NCI-H226 (cell line): ENCODE measurements at places on chromosomes 7 and 10.

DNA sequence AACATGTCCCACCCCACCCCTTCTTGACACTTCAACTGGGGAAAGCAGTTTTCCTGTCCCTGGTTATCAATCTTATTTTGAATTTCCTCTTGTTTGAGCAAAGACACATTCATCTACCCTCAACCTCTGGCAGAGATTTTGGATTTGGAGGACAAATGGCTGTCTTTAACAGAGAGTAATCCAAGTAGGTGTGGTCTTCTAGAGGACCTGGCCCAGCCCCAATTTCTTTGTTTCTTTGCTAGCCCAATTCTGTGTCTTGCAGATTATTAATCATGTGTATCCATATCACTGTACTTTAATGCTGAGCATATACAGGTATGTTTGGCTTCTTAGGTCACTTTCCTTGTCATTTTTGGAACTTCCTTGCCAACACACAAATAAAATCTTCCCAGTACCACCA lies 58.8 kb upstream of the ADCY1 start:
- no peak for DNase-seq

- DNase-seq: no peak
Observed at GRCh38 chr7:97133159-97133558, 15.7 kb downstream of the SDHAF3 start.

DNA sequence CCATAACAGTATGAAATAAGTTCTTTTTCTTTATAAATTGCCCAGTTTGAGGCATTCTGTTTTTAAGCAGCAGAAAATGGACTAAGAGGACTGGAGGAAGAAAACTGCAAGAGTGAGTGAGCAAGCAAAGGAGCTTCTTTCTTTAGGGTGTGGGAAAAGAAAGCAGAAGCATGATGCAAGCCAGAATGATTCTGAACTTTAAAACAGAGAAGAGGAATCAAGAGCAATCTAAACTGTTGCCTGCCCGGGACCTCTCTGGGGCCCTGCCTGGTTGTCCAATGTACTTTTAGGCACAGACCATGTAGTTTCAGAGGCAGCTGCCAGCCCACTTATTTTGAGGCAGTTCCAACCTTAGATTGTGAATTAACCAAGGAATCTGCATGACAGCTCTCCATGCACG lies 186.3 kb downstream of the PLPP4 start:
- DNase-seq: no peak

DNA sequence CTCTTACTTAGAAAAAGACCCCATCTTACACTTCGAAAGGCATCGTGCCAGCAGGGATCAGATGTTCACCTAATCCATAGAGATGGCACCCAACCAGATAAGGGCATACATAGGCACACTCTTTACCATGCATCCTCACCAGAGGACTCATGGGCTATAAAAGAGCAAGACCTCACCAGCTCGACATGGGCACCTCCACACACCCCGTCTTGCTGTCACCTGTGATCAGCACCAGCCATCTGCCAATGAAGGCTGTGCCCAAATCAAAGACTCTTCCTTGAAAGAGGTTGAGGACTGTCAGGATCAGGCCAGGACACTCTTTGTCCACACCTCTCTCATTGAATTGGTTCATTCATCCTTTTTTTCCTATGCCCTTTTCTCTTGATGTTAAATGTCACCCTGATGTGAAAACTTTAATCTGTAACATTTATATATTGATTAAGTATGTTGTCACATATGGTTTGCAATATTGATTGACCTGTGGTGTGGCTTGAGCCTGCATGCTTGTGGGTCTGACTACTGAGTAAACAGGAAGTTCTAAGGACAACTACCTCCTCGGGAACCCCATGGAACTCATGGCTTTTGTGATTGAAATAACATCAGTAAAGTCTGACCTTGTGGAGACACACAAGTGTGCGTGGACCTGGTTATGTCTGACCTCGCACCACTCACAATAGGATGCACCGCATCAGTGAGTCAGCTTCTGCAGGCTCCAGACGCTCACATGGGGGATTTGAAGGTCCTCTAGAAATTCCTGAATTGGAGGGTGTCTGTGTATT lies 75.5 kb downstream of the HTR5A start:
- no peak for DNase-seq

DNA sequence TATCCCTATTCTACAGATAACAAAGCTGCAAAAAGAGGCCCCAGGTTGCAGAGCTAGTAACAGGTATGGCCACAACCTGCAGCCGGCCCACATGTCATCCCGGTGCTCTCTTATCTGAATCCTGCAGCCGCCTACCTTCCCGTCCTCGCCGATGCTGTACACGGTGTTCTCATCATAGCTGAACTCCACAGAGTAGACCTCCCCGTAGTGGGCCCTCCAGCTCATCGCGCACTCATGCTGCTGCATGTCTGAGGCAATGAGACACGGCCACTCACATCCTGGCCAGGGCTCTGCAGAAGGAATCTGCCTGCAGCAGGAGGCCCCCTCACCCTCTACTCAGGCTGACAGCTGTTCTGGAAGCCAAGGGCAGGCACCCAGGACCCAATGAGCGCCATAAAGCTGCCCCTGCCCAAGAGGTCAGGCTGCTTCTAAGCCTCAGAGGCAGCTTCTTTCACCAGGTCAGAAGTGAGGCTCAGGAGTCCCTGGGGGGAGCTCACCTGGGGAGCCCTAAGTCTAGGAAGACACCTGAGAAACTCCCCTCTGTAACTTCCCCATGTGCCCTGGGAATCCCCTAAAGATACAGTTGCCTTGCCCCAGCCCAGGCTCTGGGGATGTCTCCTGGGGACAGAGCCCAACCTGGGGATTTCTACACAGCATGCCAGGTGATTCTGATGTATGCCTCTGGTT lies 17.9 kb upstream of the CYREN start:
- DNase-seq: no peak

DNA sequence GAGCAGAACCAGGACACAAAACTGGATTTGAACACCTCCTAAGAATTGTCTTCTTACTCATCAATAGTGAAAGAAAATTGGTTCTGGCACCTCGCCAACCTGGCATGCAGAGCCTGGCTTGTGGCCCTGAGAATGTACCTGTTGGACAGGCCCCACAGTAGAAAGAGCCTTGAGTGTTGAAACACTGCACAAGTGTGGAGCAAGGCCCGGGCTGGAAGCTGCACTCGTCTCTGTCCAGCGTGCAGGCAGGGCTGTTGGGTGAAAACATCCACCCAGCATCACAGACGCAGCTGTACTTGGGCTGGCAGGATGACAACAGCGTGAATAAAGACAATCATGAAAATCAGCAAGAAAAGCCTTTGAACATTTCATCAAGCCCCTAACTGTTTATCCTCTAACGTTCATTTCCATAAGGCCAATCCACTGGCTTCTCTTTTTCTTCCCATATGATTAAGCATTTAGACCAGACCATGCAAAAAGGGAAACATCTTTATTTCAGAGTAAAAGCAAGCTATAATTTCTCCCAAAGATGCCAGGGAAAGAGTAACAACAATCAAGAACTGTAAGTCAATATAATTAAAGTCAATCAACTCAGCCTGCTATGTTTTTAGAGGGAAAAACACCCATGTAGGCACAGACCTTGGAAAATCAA lies 15.6 kb downstream of the CUBN start:
- DNase-seq: no peak

- no peak for DNase-seq
Observed at GRCh38 chr7:12884033-12884432, 196.6 kb downstream of the ARL4A start.

GRCh38 chr10:36534471-36535002 lies 590.9 kb upstream of the ANKRD30A start:
- DNase-seq: peak; percentile 75

- DNase-seq: no peak
Observed at GRCh38 chr7:155344270-155344617, 46.6 kb downstream of the INSIG1 start.

- no peak for DNase-seq
Observed at GRCh38 chr7:4030346-4030950, 651.6 kb upstream of the FOXK1 start.

DNA sequence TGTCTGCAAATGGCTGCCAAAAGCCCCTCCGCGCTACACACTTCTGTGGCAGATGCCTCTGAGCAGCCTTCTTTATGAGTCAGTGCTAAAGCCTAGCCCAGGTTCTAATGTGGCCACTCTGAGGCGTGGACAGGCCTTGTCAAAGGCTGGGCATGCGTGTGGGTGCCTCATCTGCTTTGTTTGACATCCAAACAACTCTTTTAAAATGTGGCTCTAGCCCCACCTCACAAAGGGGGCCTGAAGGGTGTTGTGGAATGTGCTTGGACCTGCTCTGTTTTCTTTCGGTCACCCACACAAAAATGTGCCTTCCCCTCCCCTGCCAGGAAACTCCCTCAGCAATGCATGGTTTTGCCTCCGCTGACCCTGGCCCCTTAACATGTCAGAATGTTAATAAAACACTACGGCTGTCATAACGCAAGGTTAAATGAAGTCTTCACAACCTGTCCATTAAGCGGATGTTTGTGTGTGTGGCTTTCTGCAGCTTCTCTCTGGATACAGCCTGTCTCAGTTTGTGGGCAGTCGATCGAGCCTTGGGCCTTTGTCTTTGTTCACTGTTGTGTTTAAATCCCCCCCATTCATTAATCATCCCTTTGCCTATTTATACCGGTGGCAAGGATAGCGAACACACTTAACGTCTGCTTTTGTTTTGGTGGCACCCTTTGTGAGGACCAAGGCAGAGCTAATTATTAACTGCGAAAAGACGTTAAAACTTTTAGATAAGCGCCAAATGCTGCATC lies 718.9 kb downstream of the LRMDA start:
- no peak for DNase-seq

GRCh38 chr7:137985897-137986251 lies 16.0 kb downstream of the CREB3L2 start:
- no peak for DNase-seq

GRCh38 chr7:103686763-103687162 lies 240.8 kb upstream of the SLC26A5 start:
- no peak for DNase-seq

- no peak for DNase-seq
Observed at GRCh38 chr10:34889004-34889869, 74.1 kb upstream of the PARD3 start.

- no peak for DNase-seq
Observed at GRCh38 chr10:130493021-130493420, 356.8 kb downstream of the GLRX3 start.

DNA sequence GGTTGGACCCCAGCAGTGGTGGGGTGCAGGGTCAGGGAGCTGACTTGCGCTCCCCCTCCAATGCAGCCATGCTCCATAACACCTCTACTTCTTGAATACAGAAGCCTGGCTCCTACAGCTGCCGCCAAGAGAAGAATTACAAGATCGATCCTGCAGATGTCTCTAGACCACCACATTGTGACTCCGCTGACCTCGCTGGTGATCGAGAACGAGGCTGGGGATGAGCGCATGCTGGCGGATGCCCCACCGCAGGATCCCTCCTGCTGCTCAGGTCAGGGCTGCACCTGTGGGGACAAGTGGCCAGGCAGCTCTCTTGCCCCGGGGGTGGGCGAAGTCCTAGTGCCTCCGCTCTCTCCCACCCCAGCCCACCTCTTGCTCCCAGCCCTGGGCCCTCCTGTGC lies 31.7 kb downstream of the ITIH2 start:
- no peak for DNase-seq

GRCh38 chr7:82179311-82179710 lies 264.3 kb downstream of the CACNA2D1 start:
- DNase-seq: no peak

GRCh38 chr7:76065016-76065612 lies 17.2 kb downstream of the MDH2 start:
- DNase-seq: no peak

DNA sequence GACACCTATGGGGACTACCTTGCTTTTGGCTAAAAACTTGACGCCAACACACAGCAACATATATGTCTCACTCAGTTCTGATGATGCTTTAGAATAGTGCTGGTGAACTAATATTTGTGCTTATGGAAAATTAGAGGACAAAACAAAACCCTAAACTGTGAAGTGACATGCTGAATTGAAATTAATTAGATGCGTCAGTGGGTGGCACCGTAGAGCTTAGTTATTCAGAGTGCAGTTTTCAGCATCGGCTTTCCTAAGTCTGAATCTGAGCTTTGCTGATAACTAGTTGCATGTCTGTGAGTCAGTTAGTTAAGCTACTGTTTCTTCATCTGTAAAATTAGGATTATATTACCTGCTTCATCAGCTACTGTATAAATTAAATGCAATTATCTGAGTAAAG lies 245.0 kb upstream of the SORCS1 start:
- DNase-seq: no peak

GRCh38 chr10:80709866-80710265 lies 172.2 kb downstream of the SH2D4B start:
- no peak for DNase-seq

DNA sequence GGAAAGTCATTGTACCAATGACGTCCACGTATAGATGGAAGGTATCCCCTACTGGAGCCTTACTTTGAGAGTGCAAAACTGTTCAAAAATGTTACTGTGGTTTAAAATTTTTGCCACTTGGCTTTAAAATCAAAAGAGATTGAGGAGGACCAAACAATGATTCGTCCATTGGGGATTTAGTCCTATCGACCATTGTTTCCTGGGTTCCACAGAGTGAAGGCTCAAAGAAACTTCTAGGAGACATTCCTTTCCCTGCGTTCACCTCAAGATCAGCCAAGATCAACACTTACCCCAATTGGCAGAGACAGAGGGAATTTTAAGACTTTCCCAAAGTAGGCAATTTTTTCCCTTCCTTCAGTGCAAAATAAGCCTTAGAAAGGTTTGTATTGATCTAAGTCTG lies 152.3 kb downstream of the NEBL start:
- no peak for DNase-seq

- DNase-seq: no peak
Observed at GRCh38 chr7:35909870-35910357, 109.1 kb downstream of the SEPTIN7 start.

DNA sequence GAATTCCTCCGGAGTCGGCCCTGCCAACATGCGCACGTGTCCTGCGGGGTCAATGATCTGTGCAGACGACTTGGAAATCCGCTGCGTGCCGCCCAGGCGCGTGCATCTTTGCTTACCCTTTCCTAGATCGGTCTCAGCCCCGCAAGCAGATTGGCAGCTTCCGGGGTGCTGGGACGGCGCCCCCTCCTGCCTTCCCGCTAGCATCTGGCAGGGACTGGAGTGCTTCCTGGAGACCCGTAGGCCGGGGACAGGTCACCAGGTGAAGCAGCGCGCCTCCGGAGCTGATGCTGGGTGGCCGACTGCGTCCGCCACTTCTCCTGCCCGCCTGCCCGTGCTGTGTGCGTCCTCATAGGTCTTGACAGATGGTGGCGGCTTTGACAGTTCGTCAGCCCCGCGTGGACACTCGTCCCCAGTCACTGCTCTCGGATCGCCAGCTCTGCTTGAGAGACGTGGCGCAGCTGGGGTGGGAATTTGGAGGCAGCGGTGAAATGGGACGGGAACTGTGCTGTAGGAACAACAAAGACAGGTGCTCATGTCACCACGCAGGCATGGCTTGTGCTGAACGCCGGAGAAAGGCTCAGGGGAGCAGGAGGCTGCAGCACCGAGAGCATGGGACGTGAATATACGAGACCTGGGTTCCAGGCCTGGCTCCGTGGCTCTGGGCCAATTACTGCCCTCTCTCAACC lies 21.9 kb upstream of the KCNK18 start:
- no peak for DNase-seq
